Lower lobe of right lung (tissue), 2 donors: ENCODE measurements at places on chromosomes 2 and 18. TPM values are rescaled to one million over a fixed set of nuclear protein-coding genes. Genes with fewer than 3 reads are reported as not detected.
A peak's percentile ranks its signal among the peaks of the same experiment; 100 is the strongest.

GRCh38 chr2:11026286-11026921 is 114.7 kb downstream of the KCNF1 start:
- no peaks in the 10 kb centered on the region for H3K4me1 ChIP-seq
- H3K27ac ChIP-seq = no peak overlapping the region
- H3K27me3 ChIP-seq = no peaks in the 10 kb centered on the region
- H3K36me3 ChIP-seq = no peaks in the 10 kb centered on the region
- no peak overlapping the region for H3K4me3 ChIP-seq
- DNase-seq = no peak

- H3K4me1 ChIP-seq = no peaks in the 10 kb centered on the region
- DNase-seq = peak; percentile 58
- H3K4me3 ChIP-seq = no peak overlapping the region
- no peak overlapping the region for H3K27ac ChIP-seq
These were observed 470.6 kb upstream of the MEX3C start for GRCh38 chr18:51668101-51668500.

DNA sequence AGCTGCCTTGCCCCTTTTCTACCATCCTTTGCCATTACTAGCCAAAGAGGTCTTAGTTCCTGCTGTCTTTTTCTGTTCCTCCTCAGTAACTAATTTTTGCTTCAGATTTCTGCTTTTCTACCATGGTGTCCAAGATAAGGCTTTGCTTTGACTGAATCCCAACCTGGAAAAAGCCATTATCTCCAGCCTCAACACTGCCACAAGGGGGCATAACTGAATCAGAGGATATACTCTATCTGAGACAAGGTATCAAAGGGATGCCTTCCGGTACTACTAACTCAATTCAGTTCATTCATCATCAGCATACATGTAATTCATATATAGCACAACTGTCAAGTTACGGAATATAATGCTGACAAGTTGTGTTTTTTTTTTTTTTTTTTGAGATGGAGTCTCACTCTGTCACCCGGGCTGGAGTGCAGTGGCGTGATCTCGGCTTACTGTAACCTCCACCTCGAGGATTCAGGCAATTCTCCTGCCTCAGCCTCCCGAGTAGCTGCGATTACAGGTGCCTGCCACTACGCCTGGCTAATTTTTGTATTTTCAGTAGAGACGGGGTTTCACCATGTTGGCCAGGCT is 11.4 kb downstream of the OSGEPL1 start:
- no peak overlapping the region for H3K4me3 ChIP-seq
- no peak overlapping the region for H3K27ac ChIP-seq
- peaks cover 62% of the 10 kb centered on the region for H3K36me3 ChIP-seq
- H3K4me1 ChIP-seq = no peaks in the 10 kb centered on the region
- DNase-seq = no peak

DNA sequence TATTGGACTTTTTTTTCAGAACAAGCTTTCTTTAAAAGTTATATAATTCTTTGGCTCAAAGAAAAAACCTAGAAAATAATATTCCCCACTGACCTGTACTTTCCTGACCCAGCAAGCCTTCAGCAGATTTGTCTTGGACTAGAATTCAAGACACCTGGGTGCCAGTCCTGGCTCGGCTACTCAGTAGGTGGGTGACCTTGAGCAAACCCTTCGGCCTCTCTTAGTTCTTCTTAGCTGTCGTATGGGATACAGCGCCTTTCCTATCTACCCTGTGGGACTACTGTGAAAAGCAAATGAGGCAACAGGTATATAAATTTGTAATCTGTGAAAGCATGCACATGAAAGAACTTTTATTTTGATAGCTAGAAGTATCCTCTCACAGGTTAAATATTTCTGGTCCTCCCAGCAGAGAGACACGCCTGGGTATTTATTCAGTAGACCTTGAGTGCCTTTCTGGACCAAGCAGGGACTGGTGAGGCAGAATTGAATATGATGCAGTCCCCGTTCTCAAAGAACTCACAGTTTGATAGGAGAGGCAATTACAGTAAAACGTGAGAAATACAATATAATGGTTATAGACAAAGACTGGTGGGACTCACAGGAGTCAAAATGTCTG is 69.4 kb upstream of the EPAS1 start:
- H3K36me3 ChIP-seq = no peaks in the 10 kb centered on the region
- no peaks in the 10 kb centered on the region for H3K27me3 ChIP-seq

DNA sequence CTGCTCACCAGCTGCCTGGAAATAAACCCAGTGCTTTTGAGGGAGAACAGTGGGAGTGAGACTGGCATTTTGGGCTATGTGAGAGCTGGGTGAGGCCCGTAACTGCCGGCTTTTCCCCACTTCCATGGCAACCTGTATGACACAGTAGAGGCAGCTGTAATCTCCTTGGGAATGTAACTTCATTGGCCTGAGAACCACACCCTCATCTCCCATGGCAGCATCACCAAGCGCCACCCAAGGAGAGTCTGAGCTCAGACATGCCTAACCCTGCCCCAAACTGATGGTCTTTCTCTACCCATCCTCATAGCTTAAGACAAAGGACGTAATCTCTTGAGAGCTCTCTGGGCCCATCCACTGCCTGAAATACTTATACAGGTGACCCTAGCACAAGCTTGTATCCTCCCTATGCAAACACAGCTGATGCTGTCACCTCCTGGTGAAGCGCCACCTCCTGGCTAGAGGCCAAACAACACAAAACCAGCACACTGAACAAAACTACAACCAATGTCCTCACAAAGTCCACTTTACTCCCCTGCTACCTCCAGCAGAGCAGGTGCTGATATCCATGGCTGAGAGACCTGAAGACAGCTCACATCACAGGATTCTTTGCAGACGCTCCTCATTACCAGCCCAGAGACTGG is 763.4 kb upstream of the NRXN1 start:
- no peaks in the 10 kb centered on the region for H3K36me3 ChIP-seq
- H3K27ac ChIP-seq = no peak overlapping the region
- H3K4me3 ChIP-seq = no peak overlapping the region

DNA sequence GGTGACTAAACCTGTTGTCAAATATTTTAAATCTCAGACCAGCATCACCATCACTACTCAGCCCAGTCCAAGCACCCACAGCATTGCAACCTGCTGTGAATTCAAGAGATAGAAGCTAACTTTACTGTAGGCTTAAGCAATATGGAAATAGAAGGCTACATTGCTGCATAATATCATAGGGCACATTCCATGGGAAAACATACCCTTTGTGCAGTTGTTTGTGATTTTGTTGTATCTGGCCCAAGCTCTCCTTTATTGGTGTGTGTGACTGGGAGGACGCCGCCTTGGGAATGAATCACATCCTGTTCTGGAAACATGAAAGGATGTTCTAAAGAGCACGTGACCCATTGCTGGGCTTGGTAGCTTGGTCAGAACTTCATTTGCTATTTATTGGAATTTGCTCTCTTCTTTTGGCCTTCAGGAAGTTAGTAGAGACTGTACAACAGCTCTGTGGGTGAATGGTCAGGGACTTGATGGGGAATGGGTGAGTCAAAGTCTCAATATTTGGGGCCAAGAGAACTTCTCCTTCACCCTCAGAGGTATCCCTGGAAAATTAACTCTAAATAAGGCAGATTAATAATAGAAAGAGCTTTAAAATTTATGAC is 106.8 kb upstream of the SERPINE2 start:
- H3K27ac ChIP-seq = no peak overlapping the region
- no peaks in the 10 kb centered on the region for H3K4me1 ChIP-seq
- no peaks in the 10 kb centered on the region for H3K36me3 ChIP-seq
- DNase-seq = no peak
- no peaks in the 10 kb centered on the region for H3K27me3 ChIP-seq
- no peak overlapping the region for H3K4me3 ChIP-seq

- H3K36me3 ChIP-seq = peaks cover 33% of the 10 kb centered on the region
- no peak for DNase-seq
- no peaks in the 10 kb centered on the region for H3K27me3 ChIP-seq
- no peak overlapping the region for H3K27ac ChIP-seq
These were observed 15.9 kb downstream of the KLHL41 start for GRCh38 chr2:169525434-169525833.

- peaks cover 14% of the 10 kb centered on the region for H3K4me1 ChIP-seq
- peaks cover 46% of the 10 kb centered on the region for H3K36me3 ChIP-seq
These were observed 3.2 kb downstream of the NHEJ1 start for GRCh38 chr2:219157396-219157795.

DNA sequence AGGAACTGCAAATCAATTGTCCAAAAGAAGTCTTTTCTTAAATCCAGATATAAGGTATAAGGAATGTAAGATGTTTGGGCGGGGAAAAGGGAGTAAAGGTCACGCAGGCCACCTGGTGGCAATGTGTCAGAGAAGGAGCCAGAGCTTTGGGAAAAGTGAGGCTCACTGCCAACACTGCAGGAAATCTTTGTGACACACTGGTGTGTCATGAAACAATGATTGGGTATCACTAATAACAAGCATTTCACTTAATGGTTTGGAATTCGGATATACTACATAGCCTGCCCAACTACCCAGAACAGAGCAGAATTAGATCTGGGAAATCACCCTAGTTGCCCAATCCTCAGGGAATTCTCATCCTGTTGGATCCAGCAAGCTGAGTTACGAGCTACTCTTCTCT is 61.0 kb downstream of the RBMS1 start:
- no peak overlapping the region for H3K4me3 ChIP-seq
- no peak for DNase-seq
- H3K36me3 ChIP-seq = no peaks in the 10 kb centered on the region
- H3K4me1 ChIP-seq = peaks cover 50% of the 10 kb centered on the region

DNA sequence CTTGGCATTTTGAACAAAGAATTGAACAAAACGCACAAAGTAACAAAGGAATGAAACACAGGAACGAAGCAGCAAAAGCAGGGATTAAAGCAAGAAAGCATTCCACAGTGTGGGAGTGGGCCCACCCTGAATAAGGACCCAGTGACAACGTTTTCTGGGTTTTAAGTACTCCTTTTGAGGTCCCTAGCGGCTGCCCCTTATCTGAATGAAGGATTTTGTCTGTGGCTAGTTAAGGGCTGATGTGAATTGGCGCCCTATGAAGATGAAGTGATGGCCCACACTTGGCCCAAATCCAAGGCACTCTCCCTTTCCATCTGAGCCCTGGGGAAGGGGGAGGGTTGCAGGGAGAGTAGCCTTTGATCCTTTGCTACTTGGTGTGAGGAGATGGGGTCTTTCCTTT is 7.8 kb upstream of the CCDC141 start:
- H3K27ac ChIP-seq = peak overlapping the region; percentile 15
- H3K4me1 ChIP-seq = no peaks in the 10 kb centered on the region
- H3K4me3 ChIP-seq = no peak overlapping the region
- H3K27me3 ChIP-seq = no peaks in the 10 kb centered on the region

DNA sequence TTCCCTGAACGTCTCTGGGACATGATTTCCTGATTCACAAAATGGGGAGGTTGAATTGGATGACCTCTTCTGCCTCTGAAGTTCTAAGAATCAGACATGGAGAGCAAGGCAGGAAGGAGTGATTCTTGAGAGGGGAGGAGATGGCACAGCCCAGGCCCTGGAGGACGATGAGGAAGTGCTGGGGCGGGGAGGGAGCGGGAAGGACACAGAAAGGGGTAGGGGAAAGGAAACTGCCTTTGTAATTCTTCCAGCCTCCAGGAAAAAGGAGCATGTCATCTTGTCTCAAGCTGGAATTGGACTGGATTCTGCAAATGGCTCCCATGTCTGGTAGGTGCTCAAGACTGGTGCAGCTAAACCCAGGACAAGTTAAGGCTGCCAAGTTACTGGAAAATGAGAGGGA is 97.0 kb upstream of the NCK2 start:
- no peak overlapping the region for H3K27ac ChIP-seq
- H3K36me3 ChIP-seq = no peaks in the 10 kb centered on the region
- no peak overlapping the region for H3K4me3 ChIP-seq
- DNase-seq = no peak

- no peaks in the 10 kb centered on the region for H3K27me3 ChIP-seq
- H3K4me1 ChIP-seq = no peaks in the 10 kb centered on the region
- no peak overlapping the region for H3K4me3 ChIP-seq
These were observed 667.6 kb downstream of the CNTNAP5 start for GRCh38 chr2:124692707-124693106.

GRCh38 chr2:52919673-52920072 is 847.9 kb upstream of the CHAC2 start:
- no peaks in the 10 kb centered on the region for H3K36me3 ChIP-seq
- no peak for DNase-seq
- H3K27me3 ChIP-seq = no peaks in the 10 kb centered on the region

DNA sequence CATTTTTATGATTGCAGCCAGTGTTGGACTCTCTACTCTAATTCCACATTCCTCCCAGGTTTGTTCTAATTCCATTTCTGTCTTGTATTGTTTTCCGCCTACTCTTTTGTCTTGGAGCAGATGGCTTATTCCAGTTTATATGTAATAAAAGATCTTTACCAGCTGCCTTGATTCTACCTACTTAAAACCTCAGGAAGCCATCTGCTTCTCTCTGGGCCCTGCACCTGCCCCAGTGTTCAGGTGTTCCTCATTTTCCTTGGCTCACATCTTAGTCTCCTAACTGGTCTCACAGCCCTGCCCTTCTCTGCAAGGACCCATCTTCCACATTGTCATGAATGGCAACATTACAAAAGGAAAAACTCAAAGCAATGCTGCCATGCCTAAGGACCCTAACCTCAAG is 21.0 kb upstream of the IL37 start:
- H3K4me1 ChIP-seq = peaks cover 3% of the 10 kb centered on the region
- H3K36me3 ChIP-seq = no peaks in the 10 kb centered on the region
- no peak overlapping the region for H3K27ac ChIP-seq
- no peaks in the 10 kb centered on the region for H3K27me3 ChIP-seq
- no peak overlapping the region for H3K4me3 ChIP-seq
- DNase-seq = no peak

GRCh38 chr2:161414042-161415033 is 1.8 kb upstream of the TBR1 start:
- H3K27me3 ChIP-seq = peaks cover 61% of the 10 kb centered on the region
- peaks cover 4% of the 10 kb centered on the region for H3K36me3 ChIP-seq
- H3K4me1 ChIP-seq = peaks cover 45% of the 10 kb centered on the region

DNA sequence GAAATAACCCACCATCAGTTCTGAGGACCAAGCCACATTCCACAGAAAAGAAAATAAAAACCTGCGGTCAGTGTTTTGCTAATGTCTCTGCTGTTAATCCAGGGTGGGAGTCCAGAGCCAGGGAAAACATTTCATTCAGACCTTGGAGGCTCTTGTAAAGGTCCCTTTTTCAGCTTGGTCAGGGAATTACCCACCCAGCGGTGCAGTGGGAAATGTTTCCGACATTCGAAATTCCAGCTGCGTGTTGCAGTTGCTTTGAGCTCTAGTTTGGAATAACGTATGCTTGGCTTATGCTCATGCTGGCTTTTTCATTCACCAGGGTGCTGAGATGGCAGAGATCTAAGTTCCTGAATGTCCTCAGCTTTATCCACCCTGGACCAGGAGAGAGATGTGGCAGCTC is 219.1 kb downstream of the TRIB2 start:
- DNase-seq = no peak
- no peak overlapping the region for H3K27ac ChIP-seq
- H3K36me3 ChIP-seq = no peaks in the 10 kb centered on the region
- no peaks in the 10 kb centered on the region for H3K4me1 ChIP-seq
- no peak overlapping the region for H3K4me3 ChIP-seq

The NR4A2 gene
- total RNA-seq = 4.0 TPM

The PROKR1 gene
- not detected for total RNA-seq

The PROC gene
- not detected for total RNA-seq

The MYCN gene
- 0.68 TPM for total RNA-seq

The SNORC gene
- total RNA-seq = 0.53 TPM

The LYPD1 gene
- 1.5 TPM for total RNA-seq

The INPP4A gene
- 35.6 TPM for total RNA-seq

The CFLAR gene
- total RNA-seq = 345 TPM

The LRRC30 gene
- not detected for total RNA-seq

The DCDC2C gene
- not detected for total RNA-seq
